ENCODE measurements at places on chromosomes 12 and 14.

GRCh38 chr14:77043177-77043983 lies 14.9 kb upstream of the IRF2BPL start:
- peak; percentile 95 for DNase-seq

GRCh38 chr12:58883576-58884334 lies 36.5 kb downstream of the LRIG3 start:
- DNase-seq = no peak

DNA sequence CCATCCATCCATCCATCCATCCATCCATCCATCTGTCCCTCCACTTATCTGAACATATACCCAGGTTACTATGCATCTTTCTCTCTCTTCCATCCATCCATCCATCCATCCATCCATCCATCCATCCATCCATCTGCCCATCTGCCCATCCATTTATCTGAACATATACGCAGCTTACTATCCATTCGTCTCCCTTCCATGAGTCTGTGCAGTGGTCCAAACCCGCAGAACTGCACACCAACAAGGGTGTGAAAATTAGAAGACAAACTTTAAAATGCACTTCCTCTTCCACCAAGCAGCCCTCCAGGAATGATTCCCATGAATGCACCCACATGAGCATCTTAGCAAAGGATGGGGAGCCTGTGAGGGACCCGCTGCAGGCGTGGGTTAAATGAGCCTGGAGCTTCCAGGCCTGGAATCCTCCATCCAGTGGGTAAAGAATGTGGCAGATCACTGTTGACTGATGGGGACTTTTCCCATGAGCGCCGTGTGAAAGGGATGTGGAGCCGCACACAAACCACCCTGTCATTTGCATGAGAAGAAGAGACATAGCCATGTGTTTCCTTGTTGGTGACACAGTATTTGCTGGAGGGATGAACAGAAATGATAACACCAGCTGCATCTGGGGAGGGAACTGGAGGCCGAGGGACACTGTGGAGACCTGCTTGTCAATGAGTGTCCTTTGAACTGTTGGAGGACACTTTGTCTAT lies 376.6 kb downstream of the ADGRD1 start:
- DNase-seq = no peak

DNA sequence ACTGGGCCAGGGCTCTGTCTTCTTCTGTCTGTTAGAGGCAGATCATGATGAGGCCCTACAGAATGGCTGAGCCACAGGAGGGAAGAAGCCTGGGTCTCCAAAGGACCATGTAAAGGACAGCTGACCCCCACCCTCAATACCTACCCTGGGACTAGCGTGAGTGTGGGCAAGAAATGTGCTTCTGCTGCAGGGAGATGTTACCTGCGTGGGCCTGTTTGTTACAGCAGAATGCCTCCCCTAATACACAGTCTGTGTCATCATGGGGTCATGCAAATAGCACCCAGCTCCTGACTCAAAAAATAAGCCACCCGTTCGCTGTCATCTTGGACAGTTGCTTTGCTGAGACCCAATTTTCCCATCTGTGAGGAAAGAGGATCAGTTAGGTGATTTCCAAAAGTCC lies 90.6 kb downstream of the CALM1 start:
- no peak for DNase-seq

DNA sequence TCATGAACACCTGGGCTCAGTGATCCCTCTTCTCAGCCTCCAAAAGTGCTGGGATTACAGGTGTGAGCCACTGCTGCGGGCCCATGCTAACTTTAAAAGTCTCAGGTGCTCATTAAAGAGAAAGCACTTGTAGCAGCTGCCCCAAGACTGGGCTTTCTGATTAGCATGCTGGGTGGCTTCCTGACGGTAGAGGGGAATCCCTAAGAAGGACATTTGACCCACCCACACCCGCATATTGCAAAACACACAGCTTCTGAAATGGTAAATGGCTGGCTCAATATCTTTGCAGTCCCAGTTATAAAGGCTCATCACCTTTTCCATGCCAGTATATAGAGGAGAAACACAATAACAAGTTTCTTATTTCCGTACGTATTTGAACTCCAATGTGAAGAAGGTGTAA lies 19.3 kb upstream of the BICD1 start:
- DNase-seq = no peak

- no peak for DNase-seq
These were observed 94.1 kb downstream of the SLC25A47 start for GRCh38 chr14:100416921-100417860.
